Astrocyte of the hippocampus (primary cell): ENCODE measurements at places on chromosomes 11 and 22.

DNA sequence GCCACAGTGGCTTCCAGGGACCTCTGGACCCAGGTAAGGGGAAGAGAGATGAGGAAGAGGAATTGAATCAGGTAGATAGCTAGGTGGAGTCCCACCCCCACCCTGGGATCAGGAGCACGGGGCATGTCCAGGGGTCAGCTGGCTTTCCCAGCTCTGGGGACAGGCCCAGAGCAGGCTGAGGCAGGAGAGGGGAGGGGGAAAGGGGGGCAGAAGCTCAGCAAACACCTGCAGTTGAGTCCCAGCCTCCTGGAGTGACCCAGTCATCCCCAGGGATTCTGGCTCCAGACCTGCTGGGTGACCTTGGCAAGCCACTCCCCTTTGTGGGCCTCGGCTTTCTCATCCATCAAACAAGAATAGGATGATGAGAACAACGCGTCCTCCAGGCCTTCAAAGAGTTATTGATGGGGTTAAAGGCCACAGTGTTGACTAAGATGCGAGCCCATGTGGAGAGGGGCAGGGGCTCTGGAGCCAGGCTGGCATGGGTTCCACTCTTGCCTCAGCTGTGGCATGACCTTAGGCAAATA lies 16.0 kb downstream of the STARD10 start:
- DNase-seq, result no peak

DNA sequence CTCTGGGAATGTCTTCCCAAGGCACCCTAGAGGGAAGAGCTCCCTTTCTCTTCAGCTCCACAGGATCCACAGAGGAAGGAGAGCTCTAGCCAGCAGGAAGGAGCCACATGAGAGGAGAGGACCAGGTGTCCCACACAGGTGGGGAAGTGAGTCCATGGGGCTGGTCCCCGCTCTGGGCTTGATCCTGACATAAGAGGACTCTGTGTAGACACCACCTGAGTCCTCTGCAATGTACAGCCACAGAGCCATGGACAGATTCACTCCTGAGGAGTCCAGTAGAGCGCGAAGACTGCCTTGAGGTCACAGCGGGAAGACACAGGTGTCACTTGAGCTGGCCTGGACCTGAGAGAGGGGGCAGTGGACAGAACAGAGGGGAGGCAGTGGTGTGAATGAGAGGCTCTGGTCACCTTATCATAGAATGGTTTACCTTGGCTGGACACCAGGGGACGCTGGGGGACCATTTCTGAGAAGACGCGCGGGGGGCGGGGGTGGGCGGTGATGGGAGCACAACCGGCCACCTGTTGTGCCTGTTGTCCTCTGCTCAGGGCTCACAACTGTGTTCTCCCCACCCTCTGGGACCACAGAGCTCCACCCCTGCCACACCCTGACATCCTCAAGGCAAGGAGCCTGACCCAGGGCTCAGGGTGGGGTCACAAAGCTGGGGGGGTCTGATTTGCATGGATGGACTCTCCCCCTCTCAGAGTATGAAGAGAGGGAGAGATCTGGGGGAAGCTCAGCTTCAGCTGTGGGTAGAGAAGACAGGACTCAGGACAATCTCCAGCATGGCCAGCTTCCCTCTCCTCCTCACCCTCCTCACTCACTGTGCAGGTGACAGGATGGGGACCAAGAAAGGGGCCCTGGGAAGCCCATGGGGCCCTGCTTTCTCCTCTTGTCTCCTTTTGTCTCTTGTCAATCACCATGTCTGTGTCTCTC lies 128.2 kb downstream of the ZNF280B start:
- no peak for DNase-seq

DNA sequence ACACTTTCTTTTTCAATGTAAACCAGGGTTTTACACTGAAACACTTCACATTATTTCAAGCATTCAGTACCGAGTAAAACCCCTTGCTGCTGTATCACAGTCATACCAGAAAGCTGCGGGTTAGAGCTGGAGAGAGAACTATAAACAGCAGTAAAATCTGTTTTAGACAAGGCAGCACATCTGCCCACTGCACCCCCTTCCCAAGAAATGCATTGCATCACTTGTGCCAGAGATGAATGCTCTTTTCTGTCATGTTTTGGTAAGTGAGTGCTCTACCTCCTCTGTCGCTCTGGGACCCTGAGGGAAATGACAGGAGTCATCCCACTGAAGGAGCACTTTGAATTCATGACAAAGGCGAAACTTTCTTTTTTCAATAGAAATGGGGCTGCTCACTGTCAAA lies 107.2 kb downstream of the MAML2 start:
- no peak for DNase-seq

DNA sequence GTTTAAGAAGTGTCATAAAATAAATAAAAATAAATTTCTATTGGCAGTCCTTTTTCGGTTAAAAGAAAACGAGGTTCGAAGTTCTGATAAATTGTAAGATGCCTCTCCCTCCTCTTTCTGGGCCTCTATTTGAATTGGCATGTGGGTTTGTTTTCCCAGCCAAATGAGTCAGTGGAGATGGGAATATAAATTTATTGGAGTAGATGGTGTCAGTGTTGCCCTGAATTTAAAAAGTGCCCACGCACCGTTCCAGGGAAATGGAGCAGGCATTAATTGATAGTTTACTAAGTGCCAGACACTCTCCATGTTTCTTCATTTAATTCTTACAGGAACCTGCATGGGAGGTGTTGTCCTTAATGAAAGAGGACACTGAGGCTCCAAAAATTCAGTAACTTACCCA lies 119.2 kb downstream of the FEZ1 start:
- DNase-seq, result peak; percentile 54

DNA sequence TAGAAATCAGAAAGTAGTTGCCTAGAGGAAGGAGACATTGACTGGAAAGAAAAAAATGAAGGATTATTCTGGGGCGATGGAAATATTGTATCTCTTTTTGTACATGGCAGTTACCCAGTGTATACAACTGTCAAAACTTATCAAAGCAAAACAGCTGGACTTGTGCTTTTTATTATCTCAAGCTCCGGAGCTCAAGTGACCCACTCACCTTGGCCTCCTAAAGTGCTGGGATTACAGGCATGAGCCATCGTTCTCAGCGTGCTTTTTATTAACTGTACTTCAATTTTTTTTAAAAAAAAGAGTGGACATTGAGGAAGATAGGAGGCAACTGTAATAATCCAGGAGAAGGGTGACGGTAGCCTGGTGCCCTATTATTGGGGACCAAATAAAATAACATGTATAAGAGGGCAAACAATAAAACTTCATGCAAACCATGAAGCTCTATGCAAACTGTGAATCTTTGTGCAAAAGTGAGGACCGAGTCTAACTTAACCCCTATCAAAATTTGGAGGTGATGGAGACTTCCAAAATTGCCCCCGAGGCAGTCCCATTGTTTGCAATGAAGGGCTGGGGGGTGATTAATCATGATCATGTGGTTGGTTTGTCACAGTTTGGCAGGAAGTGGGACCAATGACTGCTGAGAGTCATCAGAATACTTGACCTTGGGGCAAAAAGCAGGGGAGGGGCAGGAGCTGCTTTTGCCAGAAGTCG lies 23.5 kb downstream of the FZD4 start:
- DNase-seq, result peak; percentile 45

- DNase-seq, result peak; percentile 73
Measured at GRCh38 chr11:74731301-74732094, at the start of gene CHRDL2. Gene CHRDL2 (minus strand): TSS chr11:74731426. CDS start chr11:74730888, 538 bp downstream.

DNA sequence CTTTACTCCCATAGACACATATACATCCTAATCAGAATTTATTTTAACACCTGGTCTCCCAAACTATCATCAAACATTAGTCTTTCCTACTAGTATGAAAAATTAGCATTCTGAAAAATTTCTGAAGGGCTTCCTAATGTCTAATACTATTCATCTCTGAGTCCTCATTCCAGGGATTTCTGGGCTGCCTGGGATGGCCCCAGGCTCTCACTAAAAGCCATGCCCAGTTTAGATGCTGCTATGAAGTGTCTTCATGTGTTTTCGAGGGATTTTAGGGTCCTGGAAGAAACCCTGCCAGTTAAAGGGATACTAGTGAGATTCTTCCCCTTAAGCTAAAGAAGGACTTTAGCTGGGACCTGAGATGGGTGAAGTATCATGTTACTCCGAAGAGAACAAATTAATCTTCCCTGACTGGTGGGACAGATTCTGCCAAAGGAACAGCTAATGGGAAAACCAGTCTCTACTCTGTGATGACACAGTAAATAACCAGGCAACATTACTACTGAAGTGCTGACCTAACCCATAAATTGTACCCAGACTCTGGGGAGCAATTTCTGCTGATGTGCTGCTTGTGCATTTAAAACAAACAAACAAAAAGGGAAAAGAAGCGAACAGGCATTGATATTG lies 342.6 kb downstream of the SOX6 start:
- peak; percentile 12 for DNase-seq

DNA sequence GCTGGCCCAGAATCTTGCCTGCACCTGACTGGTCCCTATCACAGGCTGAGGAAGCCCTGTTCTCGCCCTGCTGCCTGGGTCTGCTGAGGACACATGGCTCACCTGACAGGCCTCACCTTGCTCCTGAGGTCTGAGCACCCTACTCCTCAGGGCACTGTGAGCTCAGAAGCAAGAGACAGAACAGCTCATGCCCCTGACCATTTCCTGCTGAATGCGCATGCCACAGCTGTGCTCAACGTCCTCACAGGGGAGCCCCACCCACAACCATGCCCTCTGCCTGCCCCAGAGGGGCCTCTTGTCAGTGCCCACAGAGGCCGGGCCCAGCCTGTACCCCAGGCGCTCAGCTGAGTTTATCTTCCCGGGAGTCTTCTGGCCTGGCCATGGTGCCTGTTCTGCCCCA lies 2.8 kb upstream of the TSPO start:
- DNase-seq, result no peak

- DNase-seq, result no peak
Measured at GRCh38 chr11:73565804-73566203, 32.1 kb downstream of the FAM168A start.

DNA sequence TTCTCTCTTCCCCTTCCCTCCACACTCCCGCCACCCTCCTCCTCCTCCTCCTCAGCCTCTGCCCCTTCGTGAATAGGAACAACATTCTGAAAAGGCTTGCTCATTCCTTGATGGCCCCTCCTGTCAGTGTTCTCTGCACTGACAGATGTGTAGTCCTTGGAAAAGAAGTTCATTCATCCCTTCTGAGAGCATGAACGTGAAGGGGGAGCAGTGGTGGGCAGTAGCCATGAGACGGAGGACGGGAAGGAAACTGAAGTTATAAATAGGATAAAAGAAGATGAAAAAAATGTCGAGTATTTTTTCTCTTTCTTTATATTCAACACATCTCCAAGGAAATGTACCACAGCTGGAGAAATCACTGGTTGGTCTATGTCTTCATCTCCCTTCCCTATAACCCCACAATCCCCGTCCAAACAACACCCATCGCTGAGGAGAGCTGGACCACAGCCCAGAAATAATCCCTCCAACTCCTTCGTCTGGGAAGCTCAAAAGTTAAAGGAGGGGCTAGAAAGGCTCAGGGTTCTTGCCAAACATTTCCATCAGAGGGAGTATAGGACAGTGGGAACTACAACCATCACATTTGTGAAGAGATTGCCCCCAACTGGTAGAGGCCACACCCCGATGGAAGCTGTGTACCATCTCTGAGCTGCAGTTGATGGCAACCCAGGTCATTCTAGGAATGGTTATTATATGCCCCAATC lies 33.5 kb downstream of the ETS1 start:
- DNase-seq, result no peak

DNA sequence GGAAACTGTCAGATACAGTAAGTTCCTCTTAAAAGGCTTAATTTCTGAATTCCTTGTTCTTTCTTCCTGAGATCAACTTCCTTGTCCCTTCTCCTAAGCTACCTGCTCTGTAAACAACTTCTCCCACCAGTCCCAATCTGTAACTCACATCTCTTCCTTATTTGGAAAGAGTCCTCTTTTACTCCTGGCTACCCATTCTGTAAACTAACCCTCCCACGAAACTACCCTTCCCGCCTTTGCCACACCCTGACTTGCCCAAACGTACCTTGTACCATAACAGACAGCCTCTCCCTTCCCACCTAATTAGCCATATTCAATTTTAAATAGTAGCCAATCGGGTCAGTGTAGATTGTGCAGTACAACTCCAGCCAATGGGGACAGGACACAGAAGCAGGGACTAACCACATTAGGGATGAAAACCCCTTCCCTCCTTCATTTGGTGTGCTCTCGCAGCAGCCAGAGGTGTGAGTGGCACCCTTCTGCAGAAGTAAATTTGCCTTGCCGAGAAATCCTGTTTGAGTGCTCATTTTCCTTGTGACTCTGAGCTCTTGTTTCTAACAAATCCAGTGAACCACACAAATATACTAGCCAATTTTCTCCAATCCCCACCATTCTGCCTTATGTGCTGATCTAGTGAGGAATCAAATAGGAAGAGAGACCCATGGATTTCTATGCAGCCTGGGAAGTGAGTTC lies 49.5 kb downstream of the ZNF280B start:
- DNase-seq, result no peak
